ENCODE measurements at places on chromosomes 1 and 21. TPM values are rescaled to one million over a fixed set of nuclear protein-coding genes. Genes with fewer than 3 reads are reported as not detected.

DNA sequence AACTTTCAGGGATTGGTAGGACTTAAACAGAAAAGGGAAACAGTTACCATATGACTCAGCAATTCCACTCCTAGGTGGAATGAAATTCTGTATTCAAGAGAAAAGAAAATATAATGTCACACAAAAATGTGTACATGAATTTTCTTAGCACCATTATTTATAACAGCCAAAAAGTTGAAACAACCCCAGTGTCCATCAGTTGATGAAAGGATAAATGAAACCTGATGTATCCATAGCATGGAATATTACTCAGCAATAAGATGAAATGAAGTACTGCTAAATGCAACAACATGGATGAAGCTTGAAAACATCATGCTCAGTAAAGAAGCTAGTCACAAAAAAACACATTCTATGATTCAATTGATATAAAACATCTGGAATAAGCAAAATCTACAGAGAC is 15.5 kb downstream of the EEIG2 start:
- peaks cover 8% of the 10 kb centered on the region for H3K4me1 ChIP-seq
- no peaks in the 10 kb centered on the region for H3K36me3 ChIP-seq
- no peak for DNase-seq
- H3K27ac ChIP-seq: no peak overlapping the region
- H3K4me3 ChIP-seq: no peak overlapping the region

DNA sequence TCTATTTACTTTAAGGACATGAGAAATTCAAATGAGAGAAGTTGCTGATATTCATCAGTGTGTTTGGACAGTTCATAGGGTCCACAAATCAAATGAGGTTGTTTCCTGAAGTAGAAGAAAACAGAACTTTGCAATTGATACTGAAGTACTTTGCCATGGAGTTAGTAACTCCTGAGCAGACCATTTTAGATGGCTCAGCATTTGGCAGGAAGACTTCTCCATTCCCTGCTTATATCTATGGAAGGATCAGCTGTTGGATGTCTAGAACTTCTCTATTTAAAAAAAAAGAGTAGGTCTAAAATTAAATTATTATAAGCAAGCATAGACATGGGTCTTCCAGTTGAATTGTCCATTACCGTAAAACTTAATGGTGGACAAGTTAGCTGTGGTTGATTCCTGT is 5.1 kb downstream of the TMEM167B start:
- no peaks in the 10 kb centered on the region for H3K27me3 ChIP-seq
- no peak overlapping the region for H3K4me3 ChIP-seq
- DNase-seq: no peak
- peaks cover 29% of the 10 kb centered on the region for H3K36me3 ChIP-seq
- no peak overlapping the region for H3K27ac ChIP-seq

- no peaks in the 10 kb centered on the region for H3K36me3 ChIP-seq
- H3K4me1 ChIP-seq: no peaks in the 10 kb centered on the region
- no peak overlapping the region for H3K27ac ChIP-seq
- no peak for DNase-seq
- no peak overlapping the region for H3K4me3 ChIP-seq
Observed at GRCh38 chr1:30572192-30572591, 151.2 kb downstream of the MATN1 start.

Gene DDOST
- 84.5 TPM for total RNA-seq

Gene DAP3
- total RNA-seq: 129 TPM
